Stimulated activated CD4-positive, alpha-beta T cell treated with anti-CD3 and anti-CD28 coated beads, Interleukin-2, amount 100 ng/mL, for 48 hours (primary cell): ENCODE measurements at places on chromosomes 16 and 17.

DNA sequence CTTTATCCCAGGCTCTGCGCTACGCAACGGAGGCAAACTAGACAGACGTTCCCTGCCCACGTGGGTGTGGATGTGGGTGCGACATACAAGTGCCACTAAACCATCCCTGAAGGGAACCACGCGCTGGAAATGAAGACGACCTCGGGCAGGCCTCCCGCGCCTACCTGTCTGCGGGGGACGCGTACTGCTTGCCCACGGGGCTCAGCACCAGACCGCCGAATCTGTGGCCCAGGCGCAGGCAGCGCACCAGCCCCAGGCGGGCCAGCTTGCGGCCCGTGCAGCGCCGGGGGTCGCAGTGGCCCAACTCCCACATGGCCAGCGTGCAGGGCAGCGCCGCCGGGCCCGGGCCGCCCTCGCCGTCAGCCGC lies 480 bp downstream of the TSR3 start:
- no peak for DNase-seq

DNA sequence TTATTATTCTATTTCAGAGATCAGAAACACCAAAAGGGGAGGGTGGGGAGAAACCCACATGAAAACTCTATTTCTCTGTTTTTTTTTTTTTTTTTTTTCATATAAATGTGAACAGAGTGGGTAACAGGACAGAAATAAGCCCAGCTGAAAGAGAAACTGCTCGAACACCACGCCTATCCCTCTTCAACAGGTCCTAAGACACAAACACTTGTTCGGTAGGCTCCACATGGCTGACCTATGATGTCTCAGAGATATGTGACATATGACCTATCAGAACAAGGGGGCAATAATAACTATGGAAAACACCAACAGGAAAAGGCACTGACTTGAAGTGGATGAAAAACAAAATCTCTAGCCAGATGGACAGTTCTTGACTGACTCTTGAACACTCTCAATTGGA lies 44.8 kb downstream of the PARN start:
- no peak for DNase-seq

DNA sequence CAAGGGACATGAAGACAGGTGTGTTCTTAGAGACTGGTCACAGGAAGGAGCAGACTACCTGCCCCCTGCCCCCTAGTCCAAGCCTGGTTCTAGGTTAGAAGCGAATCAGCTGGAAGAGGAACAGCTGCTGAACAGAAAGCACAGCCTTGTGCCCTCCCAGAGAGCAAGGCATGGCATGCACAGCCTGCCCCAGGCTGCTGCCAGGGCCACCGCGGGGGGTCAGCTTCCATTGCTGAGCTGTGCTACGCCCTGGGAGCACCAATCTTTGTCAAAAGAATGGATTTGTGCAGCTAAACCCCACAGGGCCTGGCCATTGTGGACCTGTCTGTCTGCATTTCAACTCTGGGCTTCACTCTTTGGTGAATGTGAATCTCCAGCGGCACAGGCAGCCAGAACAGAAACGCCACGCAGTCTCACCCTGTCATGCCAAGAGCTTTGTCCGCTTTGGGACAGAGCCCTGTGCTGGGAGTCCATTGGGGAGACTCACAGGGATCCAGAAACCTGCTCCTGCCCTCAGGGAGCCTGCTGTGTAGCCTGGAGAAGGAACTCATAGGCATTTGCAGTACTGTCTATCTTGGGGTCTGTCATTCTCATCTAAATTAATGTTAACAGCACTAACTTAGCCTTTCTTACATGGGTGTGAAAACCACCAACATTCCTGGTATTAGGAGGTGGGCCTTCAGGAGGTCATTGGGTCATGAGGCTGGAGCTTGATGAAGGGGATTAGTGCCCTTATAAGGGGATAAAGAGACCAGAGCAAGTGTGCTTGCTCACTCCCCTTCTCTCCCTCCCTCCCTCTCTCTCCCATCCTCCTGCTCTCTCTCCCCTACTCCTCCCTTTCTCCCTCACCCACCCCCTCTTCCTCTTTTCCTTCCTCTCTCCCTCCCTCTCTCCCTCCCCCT lies 25.6 kb upstream of the CDRT4 start:
- no peak for DNase-seq

GRCh38 chr17:35185849-35186248 lies 8.3 kb downstream of the SLC35G3 start:
- no peak for DNase-seq

GRCh38 chr16:12340151-12340733 lies 363.7 kb downstream of the SNX29 start:
- no peak for DNase-seq

- DNase-seq = no peak
Observed at GRCh38 chr17:74235911-74236371, 22.6 kb downstream of the TTYH2 start.

- DNase-seq = no peak
Observed at GRCh38 chr16:70163596-70163995, 10.0 kb upstream of the CLEC18C start.

DNA sequence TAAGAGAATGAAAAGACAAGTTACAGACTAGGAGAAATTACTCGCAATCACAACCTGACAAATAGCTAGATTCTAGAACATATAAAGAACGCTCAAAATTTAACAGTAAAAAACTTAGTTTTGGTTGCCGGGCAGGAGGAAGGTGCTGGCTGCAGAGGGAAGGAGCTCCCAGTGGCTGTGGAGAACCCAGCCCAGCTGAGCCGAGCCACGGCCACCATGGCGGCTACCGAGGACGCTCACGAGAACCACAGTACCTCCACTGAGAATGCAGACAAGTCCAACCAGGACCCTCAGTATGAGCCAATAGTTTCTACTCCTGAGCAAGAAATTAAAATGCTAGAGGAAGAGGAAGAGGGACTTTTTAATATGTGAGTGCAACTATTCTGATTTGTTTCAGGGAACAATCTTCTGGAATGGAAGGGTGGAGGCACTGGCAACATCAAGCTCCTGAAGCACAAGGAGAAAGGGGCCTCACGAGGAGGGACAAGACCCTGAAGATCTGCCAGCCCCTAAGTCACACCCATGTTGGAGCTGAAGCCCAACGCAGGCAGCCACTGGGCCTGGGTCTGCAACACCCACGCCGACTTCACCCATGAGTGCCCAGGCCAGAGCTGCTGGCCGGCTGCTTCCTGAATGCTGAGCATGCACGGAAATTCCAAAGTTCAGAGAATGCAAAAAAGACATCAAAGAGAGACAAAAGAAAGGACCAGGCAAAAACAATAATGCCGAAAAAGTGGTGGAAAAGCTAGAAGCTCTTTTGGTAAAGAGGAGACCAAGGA lies 55.0 kb downstream of the DNAH17 start:
- DNase-seq = no peak

- DNase-seq = no peak
Observed at GRCh38 chr17:61209106-61209439, 190.6 kb upstream of the TBX2 start.

- no peak for DNase-seq
Observed at GRCh38 chr16:19329932-19330331, 44.4 kb downstream of the CLEC19A start.

DNA sequence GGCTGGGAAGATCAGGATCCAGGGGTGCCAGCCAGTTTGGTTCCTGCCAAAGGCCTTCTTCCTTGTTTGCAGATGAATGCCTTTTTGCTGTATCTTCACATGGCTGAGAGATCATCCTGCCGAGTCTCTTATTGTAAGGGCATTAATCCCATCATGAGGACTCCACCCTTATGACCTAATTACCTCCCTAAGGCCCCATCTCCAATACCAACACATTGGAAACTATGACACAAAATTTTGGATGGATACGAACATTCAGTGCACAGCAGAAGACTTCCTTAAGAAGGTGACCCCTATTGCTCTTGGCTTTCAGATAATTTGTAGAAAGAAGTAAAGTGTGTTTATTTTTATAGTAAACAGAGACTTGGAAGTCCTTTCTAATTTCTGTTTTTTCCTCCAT lies 1164.7 kb upstream of the CDH8 start:
- no peak for DNase-seq

DNA sequence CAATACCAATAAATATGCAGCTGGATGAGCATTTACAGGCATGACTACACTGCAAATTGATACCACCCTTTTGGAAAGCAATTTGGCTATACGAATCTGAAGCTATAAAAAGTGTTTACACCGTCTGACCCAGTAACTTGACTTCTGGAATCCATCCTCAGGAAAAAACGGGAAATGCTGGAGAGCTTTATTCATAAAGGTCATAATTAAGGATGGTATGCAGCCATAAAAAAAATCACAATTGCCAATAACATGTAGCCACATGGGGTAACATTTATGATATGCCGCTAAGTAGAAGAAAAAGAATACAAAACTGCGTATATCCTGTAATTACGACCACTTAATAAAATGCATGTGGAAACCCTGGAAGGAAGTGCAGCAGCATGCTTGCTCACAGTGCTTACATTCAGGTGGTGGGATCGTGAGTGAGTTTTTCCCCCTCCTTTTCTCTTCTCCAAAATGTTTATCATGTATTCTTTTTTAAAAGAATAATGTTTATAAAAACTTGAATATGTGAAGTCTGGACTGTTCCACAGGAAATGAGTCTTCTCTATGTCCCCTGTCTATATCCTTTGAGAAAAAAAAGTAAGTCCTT lies 34.2 kb downstream of the COPRS start:
- DNase-seq = no peak

DNA sequence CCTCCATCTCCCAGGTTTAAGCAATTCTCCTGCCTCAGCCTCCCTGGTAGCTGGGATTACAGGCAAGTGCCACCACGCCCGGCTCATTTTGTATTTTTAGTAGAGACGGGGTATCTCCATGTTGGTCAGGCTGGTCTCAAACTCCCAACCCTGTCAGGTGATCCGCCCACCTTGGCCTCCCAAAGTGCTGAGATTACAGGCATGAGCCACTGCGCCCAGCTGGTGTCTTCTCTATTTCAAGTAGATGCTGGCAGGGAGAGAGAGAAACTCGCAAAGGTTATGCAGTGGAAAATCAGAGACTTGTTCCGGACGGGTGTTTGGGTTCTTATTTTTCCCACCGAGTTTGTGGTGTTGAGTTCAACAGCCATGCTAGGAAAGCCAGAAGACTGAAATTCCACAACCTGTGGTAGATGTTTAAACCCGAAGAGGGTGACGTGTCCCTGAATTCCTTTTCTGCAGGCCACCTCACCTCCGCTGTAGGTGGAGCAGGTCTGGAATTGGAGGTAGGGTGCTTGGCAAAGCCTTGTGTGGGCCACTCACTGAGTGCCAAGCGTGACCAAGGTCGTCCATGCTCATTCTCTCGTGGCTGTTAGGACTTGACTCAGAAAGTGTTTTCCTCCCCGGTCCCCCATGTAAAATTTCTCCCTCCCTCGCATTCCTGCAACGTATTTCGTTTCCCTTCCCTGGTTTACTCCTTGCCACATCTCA lies 7.3 kb upstream of the ZDHHC7 start:
- DNase-seq = no peak

- DNase-seq = no peak
Observed at GRCh38 chr16:81767987-81768592, 11.0 kb upstream of the PLCG2 start.

GRCh38 chr16:69386596-69386995 lies 789 bp upstream of the TERF2 start:
- no peak for DNase-seq

DNA sequence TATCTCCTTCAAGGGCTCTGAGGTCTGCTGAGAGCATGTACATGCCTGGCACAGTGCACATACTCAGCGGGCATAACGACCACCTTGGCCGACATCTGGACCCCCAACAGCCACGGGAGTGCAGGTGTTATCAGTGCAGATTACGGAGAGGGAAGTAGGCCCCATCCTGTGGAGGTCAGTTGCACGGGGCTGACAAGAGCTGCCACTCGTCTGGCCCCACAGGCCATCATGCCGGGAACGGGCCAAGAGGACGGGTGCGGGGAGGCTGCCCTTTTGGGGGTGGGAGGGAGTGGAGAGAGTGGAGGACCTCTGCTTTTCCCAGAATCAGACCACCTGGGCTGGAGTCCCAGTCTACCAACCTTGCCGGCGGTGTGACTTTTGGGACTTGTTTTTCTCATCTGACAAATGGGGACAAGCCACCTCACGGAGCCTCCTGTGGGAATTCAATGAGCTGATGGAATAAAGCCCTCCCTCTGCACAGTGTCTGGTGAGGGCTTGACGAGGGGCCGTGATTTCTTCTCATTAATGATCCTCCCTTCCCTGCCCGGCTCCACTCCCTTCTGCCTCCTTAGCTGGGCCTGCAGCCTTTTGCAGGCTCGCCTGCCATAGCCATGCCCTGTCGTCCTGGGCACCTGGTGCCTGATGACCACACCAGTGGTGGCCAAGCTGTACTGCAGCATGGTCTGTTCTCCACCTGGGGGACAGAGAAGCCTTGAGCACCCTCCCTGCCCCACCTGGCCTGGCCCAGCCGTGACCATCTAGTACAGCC lies 4.6 kb downstream of the PRSS33 start:
- DNase-seq = no peak

DNA sequence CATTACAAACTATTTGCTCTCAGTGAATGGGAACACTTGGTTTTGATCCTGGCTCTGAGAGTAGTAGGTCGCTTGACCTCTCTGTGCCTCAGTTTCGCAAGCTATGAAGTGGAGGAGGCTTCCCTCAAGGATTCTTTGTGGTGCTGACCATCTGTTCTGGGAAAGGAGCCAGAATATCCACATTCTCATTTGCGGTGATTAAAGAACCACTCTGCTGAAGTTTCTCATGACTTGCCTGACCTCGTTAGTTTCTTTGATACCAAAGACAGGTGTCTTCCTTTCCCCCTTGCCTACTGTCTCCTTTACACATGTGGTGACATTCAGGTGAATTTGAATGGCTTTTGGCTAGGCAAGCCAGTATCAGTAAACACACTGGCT lies 116.0 kb downstream of the SNX29 start:
- no peak for DNase-seq
